ENCODE measurements at places on chromosomes 2 and 18.
A peak's percentile ranks its signal among the peaks of the same experiment; 100 is the strongest.

DNA sequence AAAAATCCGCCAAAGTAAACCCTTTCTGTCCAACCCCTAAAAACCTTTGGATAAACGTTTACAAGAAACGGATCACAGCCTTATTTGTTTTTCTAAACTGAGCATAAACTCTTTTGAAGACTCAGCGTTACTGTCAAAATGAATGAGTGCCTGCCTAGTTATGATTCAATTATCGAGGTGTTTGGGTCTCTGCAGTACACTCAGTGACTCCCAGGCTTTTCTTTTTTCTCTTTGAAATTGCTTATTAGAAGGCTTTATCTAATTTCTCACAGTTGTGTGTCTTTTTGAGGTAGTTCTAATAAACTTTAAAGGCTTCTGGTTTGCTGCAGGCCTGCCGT, 663 bp downstream of the RHBDD1 start:
- DNase-seq = no peak

DNA sequence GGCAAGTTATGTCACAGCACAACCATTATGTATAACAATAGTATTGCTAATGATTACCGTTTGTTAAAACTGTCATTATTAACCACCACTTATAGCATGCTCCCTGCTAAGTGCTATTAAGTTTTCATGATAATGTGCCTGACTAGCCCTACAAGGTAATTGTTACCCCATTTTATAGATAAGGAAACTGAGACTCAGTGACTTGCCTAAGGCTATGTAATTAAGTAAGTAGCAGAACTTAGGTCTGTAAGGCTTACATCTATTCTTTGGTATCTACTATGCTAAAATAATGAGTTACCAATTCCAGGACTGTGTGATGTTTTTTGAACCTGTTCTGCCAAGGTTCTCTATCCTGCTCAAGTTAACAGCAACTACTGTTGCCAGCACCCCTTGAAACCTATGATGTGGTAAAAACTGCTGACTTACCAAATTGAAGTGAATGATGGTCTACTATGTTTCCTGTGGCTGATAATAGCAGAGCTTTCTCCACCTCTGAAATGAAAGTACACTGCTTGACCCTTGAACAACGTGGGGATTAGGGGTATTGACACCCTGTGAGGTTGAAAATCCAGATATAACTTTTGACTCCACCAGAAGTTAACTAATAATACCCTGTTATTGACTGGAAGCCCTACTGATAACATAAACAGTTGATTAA, 18.2 kb downstream of the ACVR2A start:
- DNase-seq = no peak

- no peak for DNase-seq
Measured at GRCh38 chr18:33596178-33596854, 18.3 kb downstream of the ASXL3 start.

- DNase-seq = no peak
Measured at GRCh38 chr2:118539290-118539689, 308.2 kb downstream of the EN1 start.

DNA sequence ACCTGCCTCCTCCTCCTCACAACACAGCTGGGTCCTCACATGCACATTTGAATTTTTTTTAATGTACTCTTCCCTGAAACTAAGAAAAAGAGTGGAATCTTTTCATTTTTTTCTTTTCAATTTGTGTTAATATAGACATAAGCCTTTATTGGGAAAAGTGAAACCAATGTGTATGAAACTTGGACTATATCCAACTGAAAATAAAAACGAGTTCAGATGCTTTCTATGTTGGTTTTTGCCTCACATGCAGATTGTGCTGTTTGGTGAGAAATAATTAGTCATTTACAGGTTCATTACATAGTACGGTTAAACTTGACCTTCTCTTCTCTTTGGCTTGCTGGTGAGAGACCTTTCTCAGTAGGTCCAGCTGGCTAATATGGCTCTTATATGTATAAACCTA, 515.2 kb upstream of the FANCL start:
- no peak for DNase-seq

DNA sequence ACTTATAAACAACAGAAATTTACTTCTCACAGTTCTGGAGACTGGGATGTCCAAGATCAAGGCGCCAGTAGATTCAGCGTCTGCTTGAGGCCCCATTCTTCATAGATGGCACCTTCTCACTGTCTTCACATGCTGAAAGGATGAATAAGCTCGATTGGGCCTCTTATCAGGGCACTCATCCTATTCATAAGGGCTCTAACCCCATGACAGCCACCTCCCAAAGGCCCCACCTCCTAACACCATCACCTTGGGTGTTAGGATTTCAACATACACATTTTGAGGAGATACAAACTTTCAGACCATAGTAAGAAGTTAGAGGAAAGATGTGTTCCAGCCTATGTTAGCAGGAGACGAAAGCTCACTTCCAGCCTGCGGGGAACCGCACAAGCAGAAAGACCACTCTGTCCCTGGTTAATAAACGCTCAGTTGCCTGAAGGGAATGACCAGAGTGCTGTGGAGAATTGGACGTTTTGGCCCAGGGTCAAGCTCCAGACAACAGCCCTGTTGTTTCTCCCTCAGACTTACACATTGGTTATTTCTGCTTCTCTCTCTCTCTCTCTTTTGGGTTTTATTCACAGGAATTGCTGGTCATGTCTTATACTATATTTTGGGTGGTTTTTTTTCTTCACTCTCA, 90.3 kb downstream of the MAPRE2 start:
- DNase-seq = no peak

DNA sequence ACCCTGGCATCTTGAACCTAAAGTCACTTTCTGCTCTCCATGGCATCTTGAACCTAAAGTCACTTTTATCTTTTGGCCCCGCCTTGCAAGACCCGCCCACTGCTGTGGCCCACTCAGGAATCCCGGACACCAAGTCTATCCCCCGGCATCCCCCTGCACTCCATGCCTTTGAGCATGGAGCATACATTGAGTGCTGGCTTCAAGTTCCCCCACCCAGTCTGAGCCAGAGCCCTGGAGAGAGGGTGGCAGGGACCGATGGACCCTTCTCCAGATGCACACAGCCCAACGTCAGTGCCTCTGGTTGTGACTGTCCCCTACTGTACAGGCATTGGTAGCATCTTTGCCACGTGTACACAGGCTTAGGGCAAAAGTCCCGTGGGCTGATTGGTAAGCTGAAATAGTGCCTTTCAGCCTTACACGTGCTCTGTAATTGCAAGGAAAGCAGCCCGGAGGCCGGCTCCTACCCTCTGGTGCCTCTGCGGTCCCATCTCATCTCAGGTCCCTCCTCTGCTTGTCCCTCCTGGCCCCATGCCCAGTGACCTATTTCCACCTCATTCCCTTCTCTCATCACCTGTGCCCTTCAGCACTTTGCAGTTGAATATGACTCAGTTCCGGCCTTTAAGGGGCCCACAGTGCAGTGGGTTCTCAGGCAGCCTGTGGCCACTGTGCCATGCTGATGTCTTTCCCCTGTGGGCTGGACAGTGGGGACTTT, 154.0 kb downstream of the INHBB start:
- no peak for DNase-seq

DNA sequence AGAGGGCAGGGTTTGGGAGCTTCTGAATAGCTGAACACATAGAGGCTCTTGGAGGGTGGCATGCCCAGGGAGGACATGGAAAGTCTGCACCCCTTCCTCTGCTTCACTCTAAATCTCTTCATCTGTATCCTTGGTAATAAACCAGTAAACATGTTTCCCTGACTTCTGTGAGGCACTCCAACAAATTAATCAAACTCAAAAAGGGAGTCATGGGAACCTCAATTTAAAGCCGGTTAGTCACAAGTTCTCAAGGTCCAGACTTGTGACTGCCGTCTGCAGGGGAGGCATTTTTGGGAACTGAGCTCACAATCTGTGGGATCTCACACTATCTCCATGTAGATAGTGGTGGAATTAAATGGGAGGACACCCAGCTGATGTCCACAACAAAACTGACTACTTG, 33.1 kb upstream of the STON1 start:
- no peak for DNase-seq

- no peak for DNase-seq
Measured at GRCh38 chr18:7568426-7568825, 1.3 kb downstream of the PTPRM start.

DNA sequence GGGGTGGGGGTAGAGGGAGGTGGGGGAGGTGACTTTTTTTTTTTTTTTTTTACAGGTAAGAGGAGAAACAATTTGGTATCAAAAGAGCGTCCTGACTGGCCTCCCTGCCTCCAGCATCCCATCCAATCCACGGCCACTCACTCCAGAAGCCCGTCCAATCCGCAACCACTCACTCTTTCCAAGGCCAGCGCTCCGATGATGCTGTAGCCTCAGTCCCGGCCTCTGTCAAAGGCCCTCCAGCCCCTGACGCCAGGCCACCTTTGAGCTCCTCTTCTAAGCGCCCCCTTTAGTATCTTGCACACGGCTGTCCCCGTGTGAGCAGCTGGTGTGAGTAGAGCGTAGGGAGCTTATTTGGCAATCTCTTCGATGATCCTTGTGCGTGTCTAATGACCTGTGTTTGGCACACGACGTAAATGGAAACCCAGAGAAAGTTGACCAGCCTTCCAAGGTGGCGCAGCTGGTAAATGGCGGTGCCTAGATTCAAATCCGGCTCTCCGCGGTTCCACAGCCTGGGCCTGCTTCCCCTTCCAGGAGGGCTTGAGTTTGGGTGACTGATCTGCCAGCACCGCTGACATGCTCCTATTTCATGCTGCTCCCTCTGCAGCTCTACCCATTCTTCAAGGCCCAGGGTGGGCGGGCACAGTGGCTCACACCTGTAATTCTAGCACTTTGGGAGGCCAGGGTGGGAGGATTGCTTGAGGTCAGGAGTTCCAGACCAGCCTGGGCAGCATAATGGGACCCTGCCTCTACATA, 23.8 kb upstream of the PXDN start:
- no peak for DNase-seq

DNA sequence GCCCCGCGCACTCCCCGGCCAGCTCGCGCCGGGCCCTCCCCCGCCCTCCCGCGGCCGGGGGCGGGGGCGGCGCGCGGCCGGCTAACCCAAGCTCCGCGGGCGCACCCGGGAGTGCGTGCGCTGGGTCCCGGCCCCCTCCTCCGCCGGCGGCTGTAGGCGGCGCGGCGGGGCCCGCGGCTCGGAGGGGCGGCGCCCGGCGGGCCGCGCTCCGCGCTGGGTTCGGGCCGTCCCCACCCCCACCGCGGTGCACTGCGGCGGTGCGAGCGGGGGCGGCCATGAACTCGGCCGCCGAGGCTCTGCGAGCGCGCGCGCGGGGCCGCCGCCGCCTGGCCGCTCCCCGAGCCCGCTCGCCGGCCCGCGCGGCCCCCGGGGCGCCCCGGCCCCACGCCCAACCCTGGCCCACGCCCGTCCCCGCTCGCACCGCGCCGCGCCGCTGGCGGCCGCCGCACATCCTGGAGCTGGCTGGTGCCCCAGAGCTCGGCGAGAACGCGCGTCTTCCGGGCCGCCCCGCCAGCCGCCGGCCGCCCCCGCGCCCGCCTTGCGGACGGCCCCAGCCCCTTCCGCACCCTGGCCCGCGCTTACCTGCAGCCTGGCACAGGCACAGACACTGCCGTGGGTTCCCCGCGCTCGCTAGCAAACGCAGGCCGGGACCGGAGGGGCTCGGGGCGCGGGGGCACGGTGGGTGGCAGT, at the start of gene ZBTB14:
TSS of gene ZBTB14 (minus strand) at position 496 of the 690 bp plus-strand sequence. CDS start 2,480 bp downstream, outside the sequence.
- DNase-seq = peak; percentile 68

GRCh38 chr2:96409081-96409819, 73.7 kb downstream of the NCAPH start:
- no peak for DNase-seq

DNA sequence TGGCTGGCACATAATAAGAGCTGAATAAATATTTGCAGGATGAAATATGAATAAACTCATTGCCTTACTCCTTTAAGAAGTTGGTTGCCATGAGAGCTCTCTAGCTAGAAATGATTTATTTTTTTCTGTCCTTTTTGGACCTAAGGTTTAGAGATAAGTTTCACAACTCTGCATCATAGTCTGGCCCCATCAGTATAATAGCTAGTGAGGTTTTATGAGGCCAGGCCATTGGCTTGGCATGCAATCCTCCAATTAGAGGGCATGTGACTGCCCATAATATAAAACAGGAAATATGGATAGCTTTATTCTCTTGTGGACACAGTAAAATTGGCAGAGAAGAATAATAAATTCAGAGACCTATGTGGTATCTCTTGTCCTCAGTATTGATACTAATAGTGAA, 26.2 kb upstream of the INSIG2 start:
- no peak for DNase-seq

DNA sequence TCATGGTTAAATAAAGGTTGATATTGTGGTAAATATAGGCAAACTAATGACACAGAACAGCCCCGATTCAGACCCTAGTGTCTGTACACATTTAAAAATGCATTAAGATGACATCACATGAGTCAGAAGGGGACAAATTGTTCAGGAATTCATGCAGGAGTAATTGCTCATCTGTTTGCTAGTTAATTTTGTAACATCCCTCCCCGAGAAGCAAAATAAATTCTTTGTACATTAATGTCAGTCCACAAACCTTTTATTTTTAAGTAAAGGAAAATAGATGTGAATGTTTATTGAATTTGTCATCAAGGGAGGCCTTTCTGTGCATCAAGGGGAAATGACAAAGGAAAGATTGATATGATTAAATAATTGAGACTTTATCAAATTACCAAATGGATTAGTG, 69.9 kb downstream of the SH3BP4 start:
- DNase-seq = no peak

DNA sequence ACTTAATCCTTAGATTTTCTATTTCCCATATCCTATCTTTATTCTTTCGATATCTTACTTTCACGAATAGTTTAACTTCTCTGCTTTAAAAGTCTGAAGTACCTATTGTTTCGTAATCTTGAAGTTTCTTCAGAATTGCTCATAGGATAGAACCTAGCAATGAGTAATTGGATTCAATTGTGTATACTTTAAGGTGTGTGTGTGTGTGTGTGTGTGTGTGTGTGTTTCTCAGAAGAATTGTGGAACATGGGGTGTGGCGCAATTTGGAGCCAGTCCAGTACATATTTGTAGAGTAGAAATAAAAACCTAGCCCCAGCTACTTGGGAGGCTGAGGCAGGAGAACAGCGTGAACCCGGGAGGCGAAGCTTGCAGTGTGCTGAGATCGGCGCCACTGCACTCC, 897.6 kb downstream of the BCL11A start:
- no peak for DNase-seq

- DNase-seq = no peak
Measured at GRCh38 chr2:102667072-102667471, 47.7 kb downstream of the SLC9A2 start.

DNA sequence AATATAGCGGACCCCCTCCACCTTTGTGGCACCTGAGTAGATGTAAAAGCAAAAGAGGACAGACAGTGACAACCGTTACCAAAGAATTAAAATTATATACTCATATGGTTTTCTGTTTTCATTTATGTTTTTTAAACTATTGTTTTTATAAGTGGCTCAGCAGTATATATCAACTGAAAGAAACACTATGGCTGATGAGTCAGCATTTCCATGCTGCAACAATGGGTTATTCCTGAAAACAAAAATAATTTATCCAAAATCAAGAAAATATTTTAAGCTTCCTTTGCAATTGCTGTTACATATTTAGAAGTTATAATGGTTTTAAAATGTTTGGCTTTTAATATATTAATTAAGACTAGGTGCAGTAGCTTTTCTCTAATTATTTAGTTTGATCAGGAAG, 17.7 kb downstream of the MRPS9 start:
- DNase-seq = no peak

DNA sequence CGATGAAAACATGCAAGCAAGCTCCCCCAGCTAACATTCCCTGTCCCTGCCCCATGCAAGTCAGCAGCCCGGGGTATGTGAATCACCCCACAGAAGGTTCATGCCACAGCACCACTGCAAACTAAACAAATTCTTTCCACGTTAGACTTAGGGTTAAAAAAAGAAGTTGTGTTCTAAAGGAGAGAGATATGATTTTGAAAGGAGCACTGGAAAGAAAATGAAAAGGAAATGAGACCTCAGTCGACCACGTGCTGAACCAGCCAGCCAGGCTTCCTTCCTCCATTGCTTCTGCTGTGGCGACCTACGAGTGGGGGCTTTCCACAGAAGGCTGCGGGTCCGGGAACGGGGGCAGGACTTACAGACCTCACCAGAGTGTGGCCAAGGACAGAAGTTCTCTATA, 52.0 kb downstream of the ARL4C start:
- DNase-seq = peak; percentile 60

All from stimulated activated CD4-positive, alpha-beta T cell treated with anti-CD3 and anti-CD28 coated beads, Interleukin-2, amount 100 ng/mL, for 24 hours (primary cell).